ENCODE measurements at places on chromosomes 12 and 14. TPM values are rescaled to one million over a fixed set of nuclear protein-coding genes. Genes with fewer than 3 reads are reported as not detected.

DNA sequence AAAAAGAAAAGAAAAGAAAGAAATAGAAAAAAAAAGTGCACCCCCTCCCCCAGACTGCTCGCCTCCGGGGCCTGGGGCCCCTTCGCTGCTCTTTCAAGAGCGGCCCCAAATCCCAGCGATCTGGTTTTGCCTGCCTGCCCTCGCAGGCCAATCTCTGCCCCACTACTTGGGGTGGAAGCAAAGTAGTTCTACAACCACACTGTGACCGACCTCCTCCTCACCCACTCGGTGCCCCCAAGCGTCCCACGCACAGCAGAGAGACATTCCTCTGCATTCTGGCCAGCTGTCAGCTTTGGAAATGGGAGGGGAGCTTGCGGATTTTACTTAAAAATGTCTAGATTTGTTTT, 2.4 kb upstream of the TBX3 start:
- no peak for DNase-seq

GRCh38 chr12:80186727-80187217, 87.4 kb downstream of the OTOGL start:
- DNase-seq: peak; percentile 69

- no peak for DNase-seq
Observed at GRCh38 chr14:75537071-75537470, 14.8 kb downstream of the BATF start.

KIF5A gene
- total RNA-seq: 0.99 TPM

DNA sequence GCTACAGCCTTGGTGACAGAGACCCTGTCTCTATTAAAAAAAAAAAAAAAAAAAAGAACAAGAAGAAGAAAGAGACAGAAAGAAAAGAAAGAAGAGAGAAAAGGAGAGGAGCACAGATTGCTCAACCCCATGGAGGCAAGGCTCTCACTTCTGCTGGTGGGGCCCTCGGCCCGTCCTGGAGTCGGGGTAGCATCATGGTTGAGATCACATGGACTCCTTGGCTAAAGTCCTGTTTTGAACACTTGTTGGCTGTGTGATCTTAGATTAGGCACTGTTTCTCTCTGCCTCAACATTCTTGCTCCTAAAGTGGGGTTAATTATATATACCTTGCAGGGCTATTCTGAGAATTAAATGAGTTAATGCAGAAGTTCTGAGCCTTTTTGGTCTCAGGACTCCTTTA, 207.7 kb downstream of the CACNA1C start:
- DNase-seq: no peak

GRCh38 chr12:109295764-109296425, 13.2 kb downstream of the FOXN4 start:
- DNase-seq: no peak

Measured in ureter (tissue), 1 donor.